M059J (cell line): ENCODE measurements at places on chromosomes 5 and 9.

DNA sequence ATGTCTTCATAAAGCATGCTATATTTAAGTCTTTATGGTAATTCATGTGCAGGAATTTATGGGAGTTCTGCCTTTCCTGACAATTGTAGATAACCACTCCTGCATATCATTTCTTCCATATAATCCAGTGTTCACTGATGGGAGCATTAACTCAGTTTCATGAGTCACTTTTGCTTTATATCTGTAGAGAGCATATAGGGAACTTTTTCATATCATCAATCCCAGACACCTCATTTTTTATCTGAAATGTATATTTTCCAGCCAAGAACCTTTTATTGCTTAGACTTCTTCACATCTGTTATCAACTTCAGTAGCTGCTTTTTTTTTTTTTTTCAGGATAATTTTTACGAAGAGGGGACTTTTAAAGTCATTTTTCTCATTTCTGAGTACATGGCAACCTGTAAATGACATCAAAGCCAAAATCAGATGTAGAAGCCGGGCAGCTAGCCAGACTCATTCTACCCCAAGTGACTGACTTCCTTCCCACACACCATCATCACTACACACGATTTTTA, 41.1 kb downstream of the NFX1 start:
- DNase-seq: no peak

DNA sequence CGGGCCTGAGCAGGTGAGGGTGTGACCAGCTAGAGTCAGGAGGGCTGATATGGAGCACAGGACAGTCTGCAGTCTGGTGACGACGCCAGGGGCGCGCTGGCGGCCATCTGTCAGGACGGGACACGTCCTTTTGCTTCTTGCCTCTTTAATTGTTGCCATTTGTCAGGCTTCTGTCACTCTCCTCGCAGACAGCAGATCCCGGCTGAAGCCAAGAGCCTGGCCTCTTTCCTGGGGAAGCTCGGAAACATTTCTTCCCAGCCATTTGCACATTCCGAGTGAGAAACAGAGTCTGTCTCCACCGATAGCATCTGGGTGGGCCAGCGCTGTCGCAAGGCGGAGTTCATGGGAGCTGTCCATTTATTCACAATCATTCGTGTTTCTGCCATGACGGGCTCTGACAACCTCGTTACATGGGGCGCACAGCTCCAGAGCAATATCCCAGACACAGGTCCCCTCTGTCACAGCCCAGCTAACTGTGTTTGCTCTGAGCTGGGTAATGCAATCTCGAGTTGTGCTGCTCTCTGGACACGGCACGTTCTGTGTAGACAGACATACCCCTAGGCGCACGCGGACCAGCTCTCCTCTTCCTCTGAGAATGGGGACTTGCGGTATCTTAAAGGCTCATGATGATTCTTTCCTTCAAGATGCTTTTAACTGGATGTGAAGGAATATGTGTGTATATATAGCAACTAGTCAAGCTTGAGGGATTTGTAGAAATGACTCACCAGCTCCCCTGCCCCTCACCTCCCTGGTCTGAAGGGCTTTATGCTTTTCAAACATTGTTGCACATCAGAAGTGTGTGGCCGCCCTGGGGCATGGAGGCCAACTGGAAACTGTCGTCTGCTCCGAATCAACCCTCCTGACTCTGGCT, 105.3 kb upstream of the FCN2 start:
- DNase-seq: peak; percentile 54

- no peak for DNase-seq
These were observed 515.2 kb upstream of the ZNF608 start for GRCh38 chr5:125261505-125262250.

- DNase-seq: peak; percentile 90
These were observed 786.5 kb upstream of the ACO1 start for GRCh38 chr9:31597977-31598376.

DNA sequence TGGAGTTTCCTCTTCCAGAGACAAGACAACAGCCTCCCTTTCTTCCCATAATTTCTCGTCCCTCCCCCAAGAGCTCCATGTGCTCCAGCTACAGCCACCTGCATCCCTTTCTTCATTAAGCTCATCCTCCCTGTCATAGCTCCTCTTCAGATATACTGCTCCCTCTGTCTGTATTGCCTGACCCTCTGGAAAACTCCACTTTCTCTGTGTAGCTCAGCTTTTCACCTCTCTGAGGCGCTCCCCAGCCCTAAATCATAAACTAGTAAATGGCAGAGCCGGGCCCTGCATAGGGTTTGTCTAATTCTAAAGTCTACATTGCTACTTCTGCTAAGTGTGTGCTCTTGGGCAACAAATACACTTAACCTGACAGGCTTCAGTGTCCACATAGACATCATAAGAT, 8.8 kb upstream of the PLIN2 start:
- DNase-seq: no peak

DNA sequence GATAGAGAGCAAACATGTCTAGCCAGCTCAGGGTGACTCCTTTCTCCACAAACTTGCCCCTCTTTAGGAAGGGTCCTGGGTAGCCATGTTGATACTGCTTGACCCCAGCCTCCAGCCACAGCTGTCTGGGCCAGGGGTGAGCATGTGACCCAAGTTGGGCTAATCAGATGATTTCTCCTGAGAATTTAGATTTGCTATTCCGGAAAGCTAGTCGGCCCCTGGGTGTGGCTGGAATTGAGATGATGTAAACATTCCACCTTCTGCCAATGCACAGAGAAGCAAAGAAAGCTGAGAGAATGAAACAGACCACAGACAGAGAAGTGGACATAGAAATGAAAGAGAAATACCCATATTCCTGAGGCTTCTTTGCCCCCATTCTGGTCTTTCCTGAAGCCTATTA, 17.8 kb upstream of the B4GALT1 start:
- DNase-seq: no peak

DNA sequence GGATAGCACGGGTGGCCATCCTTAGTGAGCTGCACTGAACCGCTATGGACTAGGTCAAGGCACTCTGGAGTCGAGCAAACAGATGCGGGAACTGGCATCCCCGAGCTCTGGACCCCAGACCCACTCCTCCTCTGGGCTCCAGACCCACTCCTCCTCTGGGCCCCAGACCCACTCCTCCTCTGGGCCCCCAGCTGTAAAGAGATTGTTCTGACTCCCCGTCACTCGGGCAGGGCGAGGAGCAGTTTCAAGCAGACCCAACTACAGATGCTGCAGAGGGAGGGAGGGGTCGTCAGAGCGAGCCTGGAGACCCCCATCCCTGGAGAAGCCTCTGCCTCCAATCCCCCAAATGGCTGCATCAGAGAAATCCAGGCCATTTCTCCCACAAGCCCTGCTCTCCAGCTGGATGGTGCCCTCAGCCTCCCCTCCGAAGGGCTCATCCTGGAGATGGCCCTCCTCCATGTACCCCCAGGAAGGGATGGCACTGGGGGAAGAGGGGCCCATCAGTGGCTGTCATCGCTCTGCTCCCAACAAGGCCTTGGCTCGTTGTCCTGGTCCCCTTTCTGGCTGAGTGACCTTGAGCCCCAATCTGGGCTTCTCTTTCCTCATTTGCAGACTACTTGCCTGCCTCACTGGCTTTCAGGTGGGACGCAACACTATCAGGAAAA, 38.7 kb downstream of the DUSP1 start:
- DNase-seq: no peak

DNA sequence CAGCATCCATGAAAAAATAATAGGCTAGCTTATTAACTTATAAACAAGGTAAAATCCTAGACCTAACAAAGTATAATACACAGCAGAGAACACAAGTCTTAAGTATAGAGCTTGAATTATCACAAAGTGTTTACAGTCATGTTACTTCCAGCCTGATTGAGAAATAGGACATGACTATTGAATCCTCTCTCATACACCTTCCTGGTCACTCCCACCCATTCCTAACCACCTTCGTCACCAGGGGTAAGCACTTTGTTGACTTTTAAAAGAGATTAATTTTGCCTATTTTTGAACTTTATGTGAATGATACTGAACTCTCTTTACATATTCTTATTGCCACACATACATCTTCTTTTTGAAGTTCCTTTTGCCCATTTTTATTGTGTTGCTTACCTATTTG, 325.8 kb downstream of the PJA2 start:
- no peak for DNase-seq

DNA sequence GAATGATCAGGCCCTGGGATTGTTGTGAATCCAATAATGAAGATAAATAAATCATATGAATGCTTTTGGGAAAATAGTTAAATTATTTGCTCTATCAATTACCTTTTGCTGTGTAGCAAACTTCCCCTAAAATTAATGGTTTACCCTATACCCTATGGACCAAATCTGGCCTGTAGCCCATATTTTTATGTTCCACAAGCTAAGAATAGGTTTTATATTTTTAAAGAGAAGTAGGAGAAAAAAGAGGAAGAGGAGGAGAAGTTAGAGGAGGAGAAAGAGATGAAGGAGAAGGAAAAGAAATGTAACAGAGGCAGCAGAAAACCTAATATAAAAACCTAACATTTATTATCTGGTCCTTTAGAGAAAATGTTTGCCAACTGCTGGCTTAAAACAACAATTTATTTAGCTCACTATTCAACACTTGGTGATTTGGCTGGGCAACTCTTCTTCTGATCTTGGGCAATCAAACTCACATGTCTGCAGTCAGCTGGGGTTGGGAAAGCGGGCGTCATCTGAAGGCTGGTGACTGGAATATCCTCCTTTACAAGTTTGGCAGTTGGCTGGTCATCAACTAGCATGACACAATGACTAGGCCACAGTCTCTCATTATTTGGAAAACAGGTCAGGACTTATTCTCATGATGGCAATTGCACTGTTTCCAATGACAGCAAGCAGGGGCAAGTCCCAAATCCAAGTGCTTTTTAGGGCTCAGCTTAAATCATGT, 522.9 kb downstream of the RASEF start:
- DNase-seq: no peak

DNA sequence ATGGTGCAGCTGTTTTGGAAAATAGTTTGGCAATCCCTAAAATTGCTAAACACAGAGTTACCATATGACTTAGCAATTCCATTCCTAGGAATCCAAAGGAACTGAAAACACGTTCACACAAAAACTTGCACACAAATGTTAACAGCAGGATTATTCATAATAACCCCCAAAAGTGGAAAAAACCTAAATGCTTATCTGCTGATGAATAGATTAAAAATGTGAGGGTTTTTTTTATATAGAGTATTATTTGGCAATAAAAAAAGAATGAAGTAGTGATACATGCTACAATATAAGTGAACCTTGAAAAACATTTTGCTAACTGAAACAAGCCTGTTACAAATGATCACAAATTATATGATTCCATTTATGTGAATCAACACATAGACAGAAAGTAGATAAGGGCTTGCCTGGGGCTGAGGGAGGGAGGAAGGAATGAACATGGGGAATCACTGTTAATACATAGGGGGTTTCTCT, 45.1 kb upstream of the TRIO start:
- DNase-seq: peak; percentile 70

GRCh38 chr9:81052846-81053245, 636.5 kb downstream of the TLE1 start:
- peak; percentile 10 for DNase-seq

- DNase-seq: peak; percentile 19
These were observed 145.9 kb downstream of the FANCC start for GRCh38 chr9:95171596-95171995.

DNA sequence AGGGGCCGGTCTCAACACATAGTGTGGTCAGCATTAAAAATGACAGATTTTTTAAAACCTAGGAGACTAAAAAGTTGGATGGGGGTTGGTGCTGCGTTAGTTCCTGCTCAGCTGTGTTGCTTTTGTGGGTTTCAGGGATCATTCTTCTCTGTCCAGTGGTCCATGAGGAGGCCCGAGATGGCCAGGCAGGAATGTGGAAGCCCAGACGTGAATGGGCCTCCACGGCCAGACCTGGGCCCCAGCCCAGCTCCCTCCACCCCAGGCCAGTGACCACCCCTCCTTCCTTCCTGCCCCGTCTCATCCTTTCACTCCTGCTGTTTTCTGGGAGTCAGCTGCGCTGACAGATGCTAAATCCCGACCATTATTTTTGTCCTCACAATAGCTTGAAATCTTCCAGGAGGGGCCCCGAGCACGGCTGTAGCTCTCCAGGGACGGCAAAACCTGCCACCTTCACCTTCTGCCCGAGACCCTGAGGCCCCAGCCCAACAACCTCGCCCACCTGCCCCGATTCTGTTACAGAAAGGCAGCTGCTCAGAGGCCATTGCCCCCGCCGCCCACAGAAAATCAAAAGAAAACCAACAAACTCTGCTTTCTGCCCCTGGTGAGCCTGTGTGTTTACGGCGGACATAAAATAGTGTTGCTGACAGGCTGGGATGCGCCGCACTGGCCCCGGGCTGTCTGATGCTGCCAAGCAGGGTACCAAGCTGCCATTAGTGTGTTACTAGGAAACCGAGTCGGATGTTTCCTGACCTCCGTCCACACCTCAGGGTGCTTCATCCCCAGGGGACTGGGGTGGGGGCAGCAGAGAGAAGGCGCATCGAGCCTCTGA, 83.7 kb upstream of the SARDH start:
- no peak for DNase-seq

- DNase-seq: peak; percentile 70
These were observed 23.4 kb upstream of the MAMDC2 start for GRCh38 chr9:70020217-70020616.
